ENCODE measurements at places on chromosomes 16 and 17. TPM values are rescaled to one million over a fixed set of nuclear protein-coding genes. Genes with fewer than 3 reads are reported as not detected.

Gene OR3A3
- total RNA-seq = not detected

Gene PPP1R27
- 0.35 TPM for total RNA-seq

Gene WFDC1
- not detected for total RNA-seq

Gene NGFR
- total RNA-seq = 1.1 TPM

Gene KRTAP1-3
- total RNA-seq = not detected

Gene SMPD3
- 0.18 TPM for total RNA-seq

Gene NATD1
- total RNA-seq = 3.7 TPM

Gene CCL22
- 0.05 TPM for total RNA-seq

Gene MEOX1
- total RNA-seq = not detected

Gene PSMC5
- 201 TPM for total RNA-seq

Gene TMEM132E
- total RNA-seq = not detected

Gene C16orf92
- total RNA-seq = not detected

Gene CLEC10A
- total RNA-seq = not detected

Gene PRR14
- total RNA-seq = 24.1 TPM

Gene LHX1
- total RNA-seq = 1.2 TPM

Gene PIK3R6
- not detected for total RNA-seq

Gene PRSS36
- total RNA-seq = 2.1 TPM

Gene GAS2L2
- 0.08 TPM for total RNA-seq

Gene CACNG5
- not detected for total RNA-seq

Gene FBXW10B
- total RNA-seq = 2.7 TPM

Gene GUCY2D
- total RNA-seq = 0.46 TPM

Gene CARD14
- total RNA-seq = 0.32 TPM

Gene GP2
- not detected for total RNA-seq

Gene TP53TG3C
- total RNA-seq = not detected

Gene KCTD2
- 32.3 TPM for total RNA-seq
